Right cardiac atrium (tissue), 5 donors: ENCODE measurements at places on chromosomes 1 and 21.

GRCh38 chr1:160344936-160345335 lies 1.8 kb downstream of the NCSTN start:
- no peak for DNase-seq

- no peak for DNase-seq
These were observed 32.1 kb downstream of the PCSK9 start for GRCh38 chr1:55071477-55071876.

GRCh38 chr1:178166429-178167024 lies 72.6 kb downstream of the RASAL2 start:
- DNase-seq = no peak

GRCh38 chr1:216640100-216640499 lies 83.1 kb downstream of the ESRRG start:
- peak; percentile 29 for DNase-seq

DNA sequence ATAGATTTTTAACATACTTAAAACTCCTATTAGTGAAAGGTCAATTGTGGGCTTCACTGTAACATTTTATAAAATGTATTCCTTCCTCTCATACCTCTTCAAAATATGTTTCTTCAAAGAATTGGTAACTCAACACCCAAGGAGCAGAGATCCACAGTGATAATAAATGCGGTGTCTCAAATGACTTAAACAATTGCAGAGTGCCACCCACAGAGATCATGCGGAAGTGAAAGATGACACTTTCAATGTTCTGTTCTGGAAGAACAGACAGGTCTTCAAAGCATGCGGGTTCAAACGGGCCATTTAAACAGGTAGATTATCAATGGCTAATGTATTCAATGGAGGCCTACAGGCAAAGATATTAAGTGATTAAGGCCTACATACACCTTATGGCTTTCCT lies 157.0 kb upstream of the GREM2 start:
- DNase-seq = no peak

GRCh38 chr1:202709276-202710041 lies 795 bp downstream of the SYT2 start:
- no peak for DNase-seq

DNA sequence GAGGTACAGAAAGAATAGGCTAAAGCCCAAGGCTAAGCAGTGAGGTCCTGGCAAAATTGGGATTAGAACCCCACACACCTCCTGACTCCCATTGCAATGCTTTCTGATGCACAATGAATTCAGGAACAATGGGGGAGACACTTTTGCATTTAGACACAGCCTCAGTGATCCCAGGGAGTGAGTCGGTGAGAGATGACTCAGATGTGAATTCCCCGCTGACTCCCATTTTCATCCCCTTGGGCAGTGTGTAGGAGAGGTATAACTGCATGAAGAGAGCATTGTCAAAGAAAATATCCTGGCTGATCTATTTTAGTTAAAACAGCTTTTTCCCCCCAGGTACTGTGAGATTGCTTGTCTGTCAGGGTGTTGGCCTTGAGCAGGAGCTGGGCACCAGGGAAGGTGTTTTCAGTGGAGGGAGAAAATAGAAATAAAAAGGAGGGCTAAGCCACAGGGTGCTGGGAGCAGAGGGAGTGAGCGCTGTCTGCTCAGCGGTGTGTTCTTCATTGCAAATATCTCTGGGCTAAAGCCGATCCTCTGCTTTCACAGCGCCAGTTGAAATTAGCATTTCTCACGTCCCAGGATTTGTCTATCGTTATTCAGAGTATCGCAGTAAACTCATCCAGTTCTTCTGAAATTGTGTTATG lies 247.7 kb upstream of the PTBP2 start:
- DNase-seq = no peak

DNA sequence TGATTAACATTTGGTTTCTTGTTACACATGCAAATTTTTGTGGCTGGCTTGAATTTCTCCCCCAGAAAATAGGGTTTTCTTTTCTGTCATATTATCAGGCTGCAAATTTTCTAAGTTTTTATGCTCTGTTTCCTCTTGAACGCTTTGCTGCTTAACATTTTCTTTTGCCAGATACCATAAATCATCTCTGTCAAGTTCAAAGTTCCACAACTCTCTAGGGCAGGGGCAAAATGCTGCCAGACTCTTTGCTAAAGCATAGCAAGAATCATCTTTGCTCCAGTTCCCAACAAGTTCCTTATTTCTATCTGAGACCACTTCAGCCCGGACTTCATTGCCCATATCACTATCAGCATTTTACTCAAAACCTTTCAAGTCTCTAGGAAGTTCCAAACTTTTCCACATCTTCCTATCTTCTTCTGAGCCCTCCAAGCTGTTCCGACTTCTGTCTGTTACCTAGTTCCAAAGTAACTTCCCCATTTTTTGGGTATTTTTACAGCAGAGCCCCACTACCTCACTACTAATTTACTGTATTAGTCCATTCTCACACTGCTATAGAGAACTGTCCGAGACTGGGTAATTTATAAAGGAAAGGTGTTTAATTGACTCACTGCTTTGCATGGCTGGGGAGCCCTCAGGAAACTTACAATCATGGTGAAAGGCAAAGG lies 486.9 kb upstream of the NCAM2 start:
- DNase-seq = no peak

GRCh38 chr1:1040004-1040991 lies 20.4 kb downstream of the AGRN start:
- DNase-seq = peak; percentile 72

- DNase-seq = peak; percentile 43
These were observed 54.6 kb downstream of the GORAB start for GRCh38 chr1:170586321-170587252.

- no peak for DNase-seq
These were observed 448.5 kb upstream of the B3GALT2 start for GRCh38 chr1:193634876-193635275.

DNA sequence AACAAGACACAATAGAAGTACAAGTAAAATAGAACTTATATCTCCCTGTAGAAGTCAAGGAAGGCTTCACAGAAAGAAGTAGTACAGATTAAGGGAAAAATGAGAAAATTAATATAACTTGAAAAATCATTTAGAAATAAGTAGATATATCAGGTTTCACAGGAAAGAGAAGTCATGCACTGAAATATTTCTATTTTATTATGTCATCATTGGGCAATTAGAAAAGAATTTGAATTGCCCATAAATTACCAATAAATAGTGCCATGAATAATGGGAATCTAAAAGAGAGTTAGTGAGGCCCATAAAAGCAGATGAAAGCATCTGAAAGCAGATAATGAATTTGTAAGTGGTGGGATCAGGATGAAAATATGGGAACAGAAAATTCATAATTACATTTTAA lies 1597.8 kb downstream of the PLA2G4A start:
- no peak for DNase-seq

DNA sequence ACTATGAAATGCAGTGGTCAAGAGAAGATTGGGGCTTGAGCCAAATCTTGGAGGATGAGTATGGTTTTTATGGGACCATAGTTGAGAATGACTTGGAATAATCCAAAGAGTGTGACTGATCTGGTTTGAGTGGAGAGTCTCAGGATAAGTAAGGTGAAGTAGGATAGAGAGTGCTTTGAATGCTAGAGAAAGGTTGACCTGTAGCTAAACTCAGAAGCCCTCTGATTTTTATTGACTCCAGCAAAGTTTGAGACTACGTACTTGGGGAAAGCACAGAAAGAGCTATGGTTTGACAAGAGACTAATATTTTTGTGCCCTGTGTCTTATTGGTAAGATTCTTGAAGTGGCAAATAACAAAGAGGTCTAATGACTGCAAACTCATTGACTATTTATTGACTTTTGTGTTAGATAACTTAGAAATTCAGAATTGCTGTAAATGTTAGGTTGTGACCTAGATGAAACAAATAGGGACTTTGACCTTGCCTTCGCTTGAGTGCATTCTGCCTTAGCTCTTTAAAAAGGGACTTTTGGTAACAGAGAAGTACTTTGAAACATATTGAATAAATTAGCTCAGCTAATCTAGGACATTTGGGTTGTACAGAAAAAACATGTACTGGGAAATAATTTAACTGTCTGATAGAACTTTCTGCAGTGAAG lies 35.1 kb downstream of the UAP1 start:
- no peak for DNase-seq

GRCh38 chr1:241775021-241775420 lies 73.0 kb upstream of the EXO1 start:
- no peak for DNase-seq

GRCh38 chr1:79852004-79852403 lies 845.5 kb upstream of the ADGRL4 start:
- DNase-seq = no peak

DNA sequence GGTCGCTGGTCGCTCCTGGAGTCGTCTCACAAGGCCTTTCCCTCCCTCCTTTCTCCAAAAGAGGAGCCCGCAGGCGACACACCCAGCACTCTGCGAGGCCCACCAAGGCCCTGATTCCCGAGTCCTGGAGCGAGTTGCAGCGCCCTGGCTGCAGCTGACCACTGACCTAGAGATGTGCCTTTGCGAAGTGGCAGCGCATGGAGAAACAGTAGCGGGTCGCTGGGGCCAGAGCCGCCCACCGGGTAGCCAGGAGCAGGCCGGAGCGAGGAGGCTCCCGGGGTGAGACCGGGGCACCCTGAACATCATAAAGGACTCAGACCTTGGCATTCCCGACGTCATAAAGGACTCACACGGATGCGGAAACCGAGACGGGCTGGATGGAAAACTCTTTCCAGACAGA lies 10.3 kb upstream of the NBPF11 start:
- no peak for DNase-seq

GRCh38 chr1:166378805-166379204 lies 212.0 kb upstream of the FAM78B start:
- no peak for DNase-seq

- peak; percentile 81 for DNase-seq
These were observed 56.7 kb downstream of the KCNN3 start for GRCh38 chr1:154813300-154813816.

- DNase-seq = no peak
These were observed 53.9 kb downstream of the PRDX6 start for GRCh38 chr1:173530795-173531693.

GRCh38 chr1:239997515-239998311 lies 94.0 kb upstream of the FMN2 start:
- DNase-seq = no peak

- no peak for DNase-seq
These were observed 60.5 kb downstream of the NUP210L start for GRCh38 chr1:154094411-154094810.

DNA sequence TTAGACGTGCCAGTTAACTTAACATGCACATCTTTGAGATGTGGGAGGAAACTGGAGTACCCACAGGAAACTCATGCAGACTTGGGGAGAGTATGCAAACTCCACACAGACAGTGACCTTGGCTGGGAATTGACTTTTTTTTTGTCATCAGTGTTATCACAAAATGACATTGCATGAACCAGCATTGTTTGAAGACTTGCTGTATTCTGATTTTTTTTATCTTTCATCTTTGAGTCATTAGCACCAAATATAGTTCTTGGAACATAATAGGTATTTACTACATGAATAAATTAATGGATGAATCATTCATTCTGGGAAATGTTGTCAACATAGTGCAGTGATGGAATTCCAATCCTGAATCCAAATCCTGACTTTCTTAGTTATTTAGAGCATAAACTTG lies 77.0 kb downstream of the ATF6 start:
- DNase-seq = no peak

- peak; percentile 82 for DNase-seq
These were observed 23.3 kb downstream of the CELA3A start for GRCh38 chr1:22024485-22025367.

DNA sequence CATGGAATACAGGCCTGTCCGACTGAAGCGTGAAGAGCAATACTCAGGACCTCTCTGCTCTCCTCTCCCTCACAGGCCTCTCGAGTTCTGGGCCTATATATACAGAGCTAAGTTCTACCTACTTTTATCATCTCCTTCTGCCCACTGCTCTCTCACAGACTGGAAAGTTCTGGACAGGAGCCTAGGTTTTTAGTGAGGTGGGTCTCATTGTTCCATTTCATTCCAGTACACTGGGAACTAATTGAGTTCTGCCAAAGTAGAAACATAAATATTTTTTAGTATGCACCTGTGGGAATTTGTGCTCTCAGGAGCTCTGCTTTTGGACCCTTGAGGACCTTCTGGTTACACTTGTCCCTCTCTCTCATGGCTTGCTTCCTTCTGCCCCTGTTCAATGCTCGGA lies at the start of gene TEDDM1:
Gene TEDDM1, minus strand, starts transcription at position 101 of the 400 bp plus-strand sequence. CDS start 182 bp downstream, outside the sequence.
- no peak for DNase-seq

- no peak for DNase-seq
These were observed 4.6 kb downstream of the ALX3 start for GRCh38 chr1:110065841-110066240.

DNA sequence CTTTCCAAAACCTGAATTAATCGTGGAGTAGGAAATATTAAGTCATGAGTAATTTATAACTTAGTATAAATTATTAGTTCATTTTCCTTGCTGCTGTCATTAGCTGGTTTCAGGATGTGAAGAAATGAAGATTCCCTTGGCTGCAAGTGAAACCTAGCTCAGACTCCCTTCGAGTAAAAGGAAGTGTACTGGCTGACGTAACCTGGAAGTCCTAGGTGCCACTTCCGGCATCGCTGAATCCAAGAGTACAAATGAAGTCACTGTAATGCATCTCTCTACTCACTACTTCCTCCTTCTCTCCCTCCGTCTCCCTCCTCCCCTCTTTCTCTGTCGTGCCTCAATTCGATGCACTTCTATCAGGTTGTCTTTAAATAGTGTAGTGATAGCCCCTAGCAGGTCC lies 28.8 kb downstream of the ZP4 start:
- DNase-seq = no peak

GRCh38 chr21:44521301-44521927 lies 18.6 kb downstream of the KRTAP10-1 start:
- DNase-seq = peak; percentile 27

DNA sequence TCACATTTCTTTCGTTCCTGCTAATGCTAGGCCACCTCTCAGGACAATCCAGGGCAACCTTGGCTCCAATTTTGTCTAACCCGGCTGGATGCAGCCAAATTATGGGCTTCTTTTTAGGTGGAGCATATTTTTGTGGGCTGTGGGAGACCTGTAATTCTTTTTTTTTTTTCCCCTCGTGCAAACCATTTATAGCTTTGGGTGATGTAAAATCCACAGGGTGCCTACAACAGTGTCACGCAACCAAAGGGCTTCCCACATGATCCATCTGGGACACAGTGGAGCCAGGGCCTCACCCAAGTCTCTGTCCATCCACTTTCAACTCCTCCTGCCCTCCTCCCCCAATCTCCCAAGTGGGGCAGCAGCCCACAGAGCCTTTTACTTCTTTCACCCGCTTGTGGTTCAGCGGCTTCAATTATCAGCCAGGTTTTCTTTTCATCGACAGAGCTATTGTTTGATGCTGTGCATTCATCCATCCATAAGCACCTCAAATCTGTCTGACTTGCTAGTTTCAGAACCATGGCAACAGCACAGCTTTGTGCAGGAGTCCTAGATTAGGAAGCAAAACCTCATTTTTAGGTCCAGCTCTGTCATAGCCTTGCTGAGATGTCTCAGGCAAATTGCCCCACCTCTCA lies 10.0 kb upstream of the OVAAL start:
- no peak for DNase-seq
